ENCODE measurements at places on chromosomes 1 and 21.

DNA sequence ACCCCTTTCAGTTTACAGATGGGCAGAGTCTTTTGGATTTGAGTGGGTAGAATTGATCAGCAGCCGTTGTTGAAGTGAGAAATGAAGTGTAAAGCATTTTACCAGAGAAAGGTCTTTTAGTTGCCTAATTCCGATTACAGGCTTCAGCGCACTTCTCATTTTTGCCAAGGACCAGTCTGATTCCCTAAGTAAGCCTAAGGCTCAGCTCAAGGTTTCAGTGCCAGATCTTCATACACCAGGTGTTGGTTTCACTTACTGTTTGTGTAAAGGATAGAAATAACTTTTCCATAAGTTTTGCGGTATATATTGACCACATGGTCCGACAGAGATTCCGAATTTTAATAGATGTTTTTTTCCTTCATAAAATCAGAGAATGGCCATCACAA, 83.9 kb upstream of the BMP8A start:
- no peak for DNase-seq

DNA sequence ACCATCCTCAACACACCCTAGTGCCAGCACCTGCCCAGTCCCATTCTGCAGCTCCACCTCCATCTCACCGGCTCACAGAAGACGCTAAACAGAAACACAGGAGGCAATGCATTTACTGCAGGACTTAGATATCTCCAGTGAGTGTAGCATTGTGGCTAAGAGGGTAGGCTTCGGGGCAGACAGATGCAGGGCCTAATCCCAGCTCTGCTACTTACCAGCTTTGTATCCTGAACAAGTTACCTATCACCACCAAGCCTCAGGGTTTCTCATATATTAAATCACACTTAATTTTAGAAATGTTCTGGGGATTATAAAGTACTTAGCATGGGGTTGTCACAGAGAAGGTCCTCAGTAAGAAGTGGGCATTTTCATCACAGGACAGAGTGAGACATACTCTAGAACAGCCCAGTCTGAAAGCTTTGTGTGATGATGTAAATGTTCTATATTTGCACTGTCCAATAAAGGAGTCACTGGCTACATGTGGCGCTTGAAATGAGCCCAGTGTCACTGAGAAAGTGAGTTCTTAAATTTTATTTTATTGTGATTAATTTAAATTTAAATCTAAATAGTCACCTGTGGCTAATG, 149.3 kb upstream of the C8B start:
- DNase-seq = no peak

DNA sequence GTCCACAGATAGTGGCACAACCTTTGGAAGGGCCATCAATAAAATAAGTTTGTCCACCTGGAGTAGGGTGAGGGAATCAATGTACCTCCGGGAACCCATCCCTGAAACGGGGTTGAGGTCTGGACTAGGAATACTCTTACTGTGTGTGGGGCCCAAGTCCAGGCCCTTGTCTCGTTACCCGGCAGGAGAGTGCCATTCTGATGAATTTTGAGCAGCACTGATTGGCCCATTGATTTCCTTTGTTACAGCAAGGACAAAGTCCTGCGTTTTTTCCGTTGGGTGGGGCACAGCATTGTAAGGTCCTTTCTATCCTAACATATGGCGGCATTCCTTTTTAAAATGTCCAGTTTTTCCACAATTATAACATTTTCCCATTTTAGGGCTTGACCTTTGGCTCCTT, 75.2 kb downstream of the AXDND1 start:
- no peak for DNase-seq

GRCh38 chr1:69765951-69766350, 198.2 kb downstream of the LRRC7 start:
- no peak for DNase-seq

DNA sequence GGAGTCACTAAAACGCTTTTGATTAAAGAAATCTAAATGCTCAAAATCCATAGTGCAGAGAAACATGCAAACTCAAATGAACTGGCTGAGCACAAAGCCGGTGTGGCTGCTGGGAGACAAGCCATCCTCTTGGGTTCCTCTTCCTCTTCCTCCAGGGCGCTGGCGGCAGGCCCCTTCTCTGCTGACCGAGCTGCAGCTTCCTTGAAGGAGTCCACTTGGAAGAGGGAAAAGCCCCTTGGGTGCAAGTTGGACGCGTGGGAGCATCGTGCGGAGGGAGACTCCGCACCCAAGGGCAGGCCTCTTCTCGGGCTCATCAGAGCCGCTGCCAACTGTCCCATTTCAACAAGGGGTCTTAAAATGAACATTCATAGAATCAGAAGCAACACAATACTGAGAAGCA, 7.9 kb downstream of the CCNL2 start:
- no peak for DNase-seq

- DNase-seq = no peak
Observed at GRCh38 chr1:11847667-11848372, at the start of gene NPPA. Gene NPPA (minus strand): TSS chr1:11847783. CDS start chr1:11847684, 99 bp downstream.

DNA sequence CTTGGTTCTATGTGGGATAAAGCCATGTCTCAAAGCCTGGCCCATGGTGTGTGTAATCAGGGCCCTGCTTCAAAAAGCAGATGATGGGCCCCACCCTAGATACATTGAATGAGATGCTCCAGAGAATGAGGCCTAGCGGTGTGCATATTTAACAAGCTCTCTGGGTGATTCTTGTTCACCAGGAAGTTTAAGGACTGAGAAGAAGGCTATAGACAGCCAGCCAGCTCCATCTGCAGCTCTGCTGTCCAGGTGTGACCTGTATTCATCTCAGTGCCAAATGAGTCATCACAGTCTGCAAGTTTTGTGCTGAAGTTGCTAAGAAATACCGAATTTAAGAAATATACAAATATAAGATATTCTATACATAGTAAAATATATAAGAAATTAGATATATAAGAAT, 182.0 kb upstream of the RUNX1 start:
- no peak for DNase-seq

DNA sequence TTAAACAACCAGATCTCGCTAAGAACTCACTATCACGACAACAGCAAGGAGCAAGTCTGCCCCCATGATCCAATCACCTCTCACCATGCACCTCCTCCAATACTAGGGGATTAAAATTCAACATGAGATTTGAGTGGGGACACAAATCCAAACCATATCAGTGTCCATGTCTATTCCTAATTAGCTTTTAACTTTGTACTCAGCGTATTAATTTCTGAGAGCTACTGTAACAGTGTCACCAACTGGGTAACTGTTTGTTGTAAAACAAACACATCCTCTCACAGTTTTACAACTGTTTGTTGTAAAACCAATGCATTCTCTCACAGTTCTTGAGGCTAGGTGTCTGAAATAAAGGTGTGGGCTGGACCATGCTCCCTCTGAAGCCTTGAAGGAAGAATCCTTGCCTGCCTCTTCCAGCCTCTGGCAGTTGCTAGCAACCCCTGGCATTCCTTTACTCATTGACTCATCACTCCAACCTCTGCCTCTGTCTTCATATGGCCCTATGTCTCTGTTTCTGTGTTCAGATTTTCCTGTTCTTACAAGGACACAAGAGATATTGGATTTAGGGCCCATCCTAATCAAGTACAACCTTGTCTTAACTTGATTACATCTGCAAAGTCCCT, 121.2 kb downstream of the LTN1 start:
- no peak for DNase-seq

DNA sequence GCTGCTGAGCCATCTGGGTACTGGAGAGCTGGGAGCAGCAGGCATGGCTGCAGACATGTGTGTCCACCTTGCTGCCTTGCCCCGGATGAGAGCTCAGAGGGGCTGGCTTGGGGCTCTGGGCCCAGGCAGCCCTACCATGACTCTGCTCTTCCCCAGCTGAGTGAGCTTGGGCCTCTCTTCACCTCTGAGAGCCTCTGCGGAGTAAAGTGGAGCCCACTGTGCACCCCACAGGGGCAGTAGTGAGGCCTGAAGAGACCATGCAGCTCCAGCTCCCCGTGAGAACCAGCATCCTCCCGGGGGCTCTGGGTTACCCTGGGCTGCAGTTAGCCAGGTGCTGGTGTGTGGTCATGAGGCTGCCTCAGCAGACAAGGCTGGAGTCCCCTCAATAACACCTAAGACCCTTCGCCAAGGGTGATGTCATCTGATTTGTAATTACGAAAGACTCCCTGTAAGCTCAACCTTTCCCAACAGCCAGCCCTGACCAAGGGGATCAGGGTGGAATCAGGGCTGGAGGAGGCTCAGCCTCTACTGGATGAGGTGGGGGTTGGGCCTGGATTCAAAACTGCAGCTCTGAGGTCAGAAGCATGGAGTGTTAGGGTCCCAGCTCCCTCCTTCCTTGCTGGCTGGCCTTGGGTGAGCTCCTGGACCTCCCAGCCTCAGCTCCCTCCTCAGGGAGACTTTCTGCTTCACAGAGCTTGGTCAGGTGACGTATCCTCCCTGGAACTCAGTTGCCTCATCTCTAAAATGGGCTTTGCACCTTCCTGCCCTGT, 308.0 kb downstream of the MATN1 start:
- peak; percentile 32 for DNase-seq

DNA sequence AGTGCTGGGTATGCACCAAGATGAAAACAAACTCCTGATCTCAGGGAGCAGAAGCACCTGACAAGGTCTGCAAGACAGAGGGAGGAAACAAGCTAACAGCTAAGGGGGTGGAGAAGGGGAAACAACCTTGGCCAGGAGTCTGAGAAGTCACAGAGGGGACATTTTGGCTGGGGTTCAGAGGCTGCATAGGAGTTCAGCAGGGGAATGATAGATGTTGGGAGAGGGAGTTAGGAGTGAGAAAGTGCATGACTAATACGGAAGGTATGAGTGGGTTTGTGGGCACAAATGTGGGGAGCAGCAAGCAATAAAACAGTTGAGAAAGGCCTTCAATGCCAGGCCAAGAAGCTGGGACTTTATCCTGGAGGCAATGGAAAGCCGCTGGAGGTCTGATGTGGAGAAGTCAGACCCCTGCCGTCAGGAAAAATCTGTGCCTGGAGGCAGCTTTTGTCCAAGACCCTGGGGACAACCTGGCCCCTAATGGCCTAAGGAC, 16.4 kb downstream of the EPHA2 start:
- DNase-seq = no peak

- DNase-seq = no peak
Observed at GRCh38 chr1:94608852-94609530, 67.4 kb upstream of the F3 start.

GRCh38 chr1:43058545-43059360, 100.1 kb upstream of the SLC2A1 start:
- no peak for DNase-seq

- DNase-seq = no peak
Observed at GRCh38 chr1:212822956-212823355, 24.5 kb downstream of the SPATA45 start.

DNA sequence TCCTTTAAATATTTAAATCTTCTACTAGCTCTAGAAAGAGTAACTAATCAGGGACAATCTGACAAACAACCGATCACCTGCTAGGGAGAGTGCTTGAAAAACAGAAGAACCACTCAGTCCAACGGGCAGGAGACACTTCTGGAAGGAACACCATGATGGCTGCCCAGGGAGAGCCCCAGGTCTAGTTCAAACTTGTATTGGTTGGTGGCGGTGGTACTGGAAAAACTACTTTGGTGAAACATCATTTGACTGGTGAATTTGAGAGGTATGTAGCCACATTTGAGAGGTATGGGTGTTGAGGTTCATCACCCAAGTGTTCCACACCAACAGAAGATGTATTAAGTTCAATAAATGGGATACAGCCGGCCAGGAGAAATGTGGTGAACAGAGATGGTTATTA, 4.8 kb upstream of the WDR47 start:
- DNase-seq = no peak

DNA sequence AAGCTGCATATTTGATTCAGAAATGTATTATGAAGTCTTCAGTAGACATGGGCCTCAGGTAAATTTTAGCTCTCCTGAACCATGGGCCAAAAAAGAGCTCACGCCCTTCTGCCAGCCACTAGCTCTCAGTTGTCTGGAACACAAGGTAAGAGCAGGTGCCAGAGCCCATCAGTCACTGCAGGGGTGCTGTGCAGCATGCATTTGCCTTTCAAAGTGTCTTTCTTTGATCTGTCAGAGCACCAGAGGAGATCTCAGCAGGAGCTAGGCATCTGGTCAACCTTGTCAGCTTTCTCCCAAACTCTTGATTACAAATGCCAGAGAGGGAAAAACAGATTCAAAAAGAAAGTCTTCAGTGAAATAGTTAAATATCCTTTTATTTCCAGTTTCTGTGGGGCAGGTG, 332.3 kb downstream of the COL11A1 start:
- no peak for DNase-seq

DNA sequence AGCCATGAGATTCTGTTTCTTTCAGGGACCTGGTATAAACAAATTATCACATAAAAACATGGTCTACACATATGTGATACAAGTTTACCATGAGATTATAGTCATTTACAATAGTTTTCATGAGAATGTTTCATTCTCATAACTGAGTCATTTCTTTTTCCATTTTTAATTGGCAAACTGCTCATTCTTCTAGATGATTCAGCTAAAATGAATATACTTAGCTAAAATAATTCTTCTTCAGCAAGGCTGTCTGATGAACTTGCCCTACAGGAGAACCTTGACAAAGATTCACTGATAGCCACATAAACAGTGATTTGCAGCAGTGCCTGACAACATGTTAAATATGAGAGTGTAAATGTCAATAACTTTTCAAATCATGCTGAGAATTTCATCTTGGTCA, 253.2 kb downstream of the FMN2 start:
- no peak for DNase-seq

DNA sequence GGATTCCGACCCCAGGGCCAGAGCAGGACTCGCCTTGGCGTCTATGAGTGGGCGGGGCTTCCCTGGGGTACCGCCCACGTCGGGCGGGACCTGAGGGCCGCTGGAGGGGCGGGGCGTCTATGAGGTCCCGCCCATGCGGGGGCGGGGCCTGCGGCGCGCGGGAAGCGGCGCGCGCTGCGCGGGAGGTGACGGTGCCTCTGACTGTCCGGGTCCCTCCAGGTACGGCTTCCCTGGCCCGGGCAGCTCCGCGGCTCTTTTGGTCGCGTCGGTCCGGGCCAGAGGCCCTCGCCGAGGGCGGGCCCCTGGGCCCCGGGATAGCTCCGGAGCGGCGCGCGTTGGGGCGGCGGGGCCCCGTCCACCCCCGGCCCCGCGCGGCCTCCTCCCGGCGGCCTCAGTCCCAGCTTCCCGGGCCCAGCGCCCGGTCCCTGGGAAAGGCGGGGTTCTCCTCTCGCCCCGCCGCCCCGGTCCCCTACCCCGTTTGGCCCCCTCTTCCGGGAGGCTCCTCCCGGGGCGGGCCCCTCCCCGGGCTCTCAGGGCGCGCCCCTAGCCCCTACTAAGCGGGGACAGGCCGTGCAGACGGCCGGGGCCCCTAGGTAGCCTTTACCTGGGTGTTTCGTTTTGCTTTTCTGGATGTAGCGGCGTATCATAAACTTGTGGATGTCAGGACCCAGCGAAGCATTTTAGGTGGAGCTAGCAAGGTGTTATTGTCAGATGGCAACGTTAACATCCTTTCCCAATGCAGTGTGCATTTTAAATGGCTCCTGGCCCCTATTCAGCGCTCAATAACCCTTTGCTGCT, at the start of gene CHAF1B:
TSS of gene CHAF1B (plus strand) at position 160 of the 798 bp plus-strand sequence. CDS start 745 bp downstream, outside the sequence.
- DNase-seq = peak; percentile 90
